ENCODE measurements at places on chromosomes 11 and 22.

- no peak for DNase-seq
Measured at GRCh38 chr22:47164514-47165337, 402.3 kb downstream of the TBC1D22A start.

GRCh38 chr22:45763236-45763624, 91.6 kb downstream of the ATXN10 start:
- DNase-seq = no peak

- DNase-seq = no peak
Measured at GRCh38 chr11:100703801-100704575, 16.9 kb downstream of the ARHGAP42 start.

GRCh38 chr22:44995105-44995514, 14.7 kb downstream of the PHF21B start:
- no peak for DNase-seq

GRCh38 chr11:2094354-2095197, 44.6 kb downstream of the IGF2 start:
- no peak for DNase-seq

Measured in activated T-helper 1 cell treated with anti-CD3 and anti-CD28 coated beads, Interleukin-2, amount 50 U/mL, for 16 hours (primary cell).